ENCODE measurements at places on chromosomes 7 and 10.

DNA sequence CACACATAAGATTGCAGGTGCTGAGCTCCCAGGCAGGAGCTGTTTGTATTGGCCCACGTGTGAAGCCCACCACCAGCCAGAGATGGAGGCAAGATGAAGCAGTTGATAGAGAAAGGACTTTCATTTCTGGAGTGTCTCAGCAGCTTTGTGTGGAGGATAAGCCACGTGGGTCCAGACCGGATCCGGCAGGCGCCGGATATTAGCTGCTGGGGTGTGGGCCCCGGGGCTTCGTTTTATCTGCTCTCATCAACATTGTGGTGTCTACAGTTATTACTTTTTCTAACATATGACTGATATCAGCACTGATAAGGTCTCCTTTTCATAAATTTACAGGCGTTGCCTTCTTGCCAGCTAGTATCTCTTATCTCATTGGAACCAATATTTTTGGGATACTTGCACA, 25.5 kb downstream of the SLC18A2 start:
- no peak for DNase-seq

DNA sequence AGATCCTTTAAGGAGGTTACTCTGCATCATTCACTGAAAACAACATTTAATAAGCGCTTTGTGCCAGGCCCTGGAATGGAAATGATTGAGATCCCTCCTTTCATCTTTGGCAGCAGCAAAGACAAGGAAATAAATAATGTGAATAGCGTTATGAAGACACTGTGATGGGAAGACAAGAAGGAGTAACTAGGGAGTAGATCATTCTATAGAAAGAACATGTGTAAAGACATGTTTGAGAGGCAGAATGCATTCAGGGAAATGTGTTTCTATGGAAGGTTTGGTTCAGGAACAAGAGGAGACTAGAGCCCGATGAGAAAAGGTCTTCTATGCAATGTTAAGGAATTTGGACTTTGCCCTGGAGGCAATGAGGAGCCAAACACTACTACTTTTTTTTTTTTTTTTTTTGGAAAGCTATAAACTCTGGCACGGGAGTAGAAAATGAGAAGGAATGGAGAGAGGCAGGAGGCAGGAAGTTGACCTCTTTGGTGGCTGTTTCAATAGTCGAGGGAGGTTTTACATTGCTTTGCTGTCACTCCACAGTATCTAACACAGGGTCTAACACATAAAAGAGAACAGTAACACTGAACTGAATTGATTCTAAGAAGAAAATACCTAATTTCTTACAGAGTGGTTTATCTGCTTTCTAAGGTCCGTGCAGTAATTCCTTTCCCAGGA, 44.9 kb downstream of the SMURF1 start:
- DNase-seq = no peak

DNA sequence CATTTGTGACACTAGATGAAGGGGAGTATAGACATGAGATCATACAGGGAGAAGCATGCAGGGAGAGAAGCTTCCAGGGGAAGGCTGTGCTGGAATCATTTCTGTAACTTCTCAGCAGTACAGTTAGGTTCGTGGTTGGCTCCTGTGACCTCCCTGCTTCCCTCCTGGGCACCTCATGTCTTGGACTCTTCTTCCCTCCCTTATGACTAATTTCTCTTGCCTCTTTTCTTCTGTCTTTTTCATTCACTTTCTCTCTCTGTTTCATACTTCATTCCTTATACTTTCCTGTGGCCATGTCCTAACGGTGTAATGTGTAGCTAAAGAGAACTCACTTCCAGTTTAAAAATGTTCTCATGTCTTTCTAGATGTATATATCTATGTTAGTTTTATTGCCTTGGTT, 19.1 kb upstream of the HKDC1 start:
- DNase-seq = no peak

DNA sequence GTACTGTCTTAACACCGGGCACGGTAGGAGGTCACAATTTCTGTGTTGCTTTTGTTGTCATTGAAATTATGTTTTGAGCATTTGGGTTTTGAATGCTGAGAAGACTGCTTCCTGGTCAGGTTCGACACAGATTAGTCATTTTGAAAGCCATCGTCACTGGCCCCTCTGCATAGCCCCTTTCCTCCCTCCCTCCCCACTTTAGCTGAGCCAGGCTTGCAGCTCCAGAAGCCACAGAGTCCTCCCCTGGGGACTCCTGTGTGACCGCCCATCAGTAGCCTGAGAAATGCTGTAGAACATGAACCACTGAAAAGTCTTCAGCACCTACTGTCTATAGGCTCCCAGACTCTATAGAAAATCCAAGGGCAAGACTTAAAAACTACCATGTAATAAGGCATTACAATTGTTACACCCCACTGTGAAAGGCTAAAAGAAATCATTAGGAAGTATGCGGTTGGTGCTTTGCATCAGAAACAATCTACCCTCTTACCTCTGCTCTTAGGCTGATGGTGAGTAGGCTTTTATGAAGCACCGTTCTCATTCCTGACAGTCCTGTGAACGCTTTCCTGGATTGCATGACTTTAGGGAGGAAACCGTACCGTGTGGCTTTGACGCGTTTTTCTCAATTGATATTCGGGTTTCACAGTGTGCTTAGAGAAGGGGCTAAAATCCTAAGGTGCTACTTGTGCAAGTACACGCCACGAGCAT, 24.8 kb downstream of the JCAD start:
- DNase-seq = no peak

- peak; percentile 31 for DNase-seq
These were observed 269.6 kb downstream of the ELFN1 start for GRCh38 chr7:1939434-1940401.

DNA sequence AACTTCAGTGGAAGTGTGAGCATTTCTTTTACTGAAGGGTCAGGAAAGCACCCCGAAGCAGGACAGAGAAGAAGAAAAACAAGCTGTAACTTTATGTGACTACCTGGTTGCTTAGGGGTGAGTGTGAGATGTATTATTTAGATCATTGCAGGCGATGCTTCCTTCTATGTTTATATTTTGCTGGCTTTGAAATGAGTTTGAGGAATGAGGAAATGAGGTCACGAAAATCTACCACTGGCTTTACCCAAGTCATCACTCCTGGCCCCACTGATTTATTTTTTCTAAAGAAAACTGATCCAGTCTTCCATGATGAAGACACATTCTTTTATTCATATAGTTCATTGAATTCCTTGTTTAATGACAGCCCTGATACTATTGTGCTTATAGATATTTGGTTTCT, 716.6 kb upstream of the FZD8 start:
- DNase-seq = no peak

DNA sequence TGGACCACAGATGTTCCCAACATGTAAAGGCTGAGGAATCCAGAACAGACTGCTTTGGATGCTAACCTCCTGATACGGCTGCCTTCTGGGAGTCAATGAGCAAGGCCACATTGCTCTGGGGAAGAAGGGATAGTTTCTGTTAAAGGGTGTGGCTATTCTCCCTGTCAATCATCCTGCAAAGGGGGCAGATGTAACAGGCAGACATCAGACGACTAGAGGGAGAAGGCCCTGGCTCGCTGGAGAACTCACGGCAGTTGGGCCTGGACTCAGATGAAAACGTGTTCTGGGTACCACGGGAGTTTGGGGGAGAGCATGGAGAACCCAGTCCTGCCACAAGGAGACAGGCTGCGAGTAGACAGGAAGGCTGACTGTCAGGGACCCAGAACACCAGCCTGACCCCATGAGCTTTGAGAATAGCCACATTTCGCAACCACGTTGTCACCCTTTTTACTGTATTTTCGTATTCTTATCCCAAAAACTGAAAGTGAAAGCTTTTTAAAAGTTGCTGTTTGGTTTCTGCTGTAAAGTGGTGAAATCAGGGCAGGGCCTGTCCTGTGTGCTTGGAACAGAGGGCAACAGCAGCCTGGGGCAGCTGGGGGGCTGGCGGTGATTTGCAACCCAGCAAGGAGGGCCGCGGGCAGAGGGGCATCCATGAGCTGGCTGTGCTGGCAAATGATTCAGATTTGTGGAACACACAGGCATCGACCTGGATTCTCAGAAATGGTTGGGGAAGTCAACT, 95.3 kb downstream of the MYOF start:
- DNase-seq = no peak

DNA sequence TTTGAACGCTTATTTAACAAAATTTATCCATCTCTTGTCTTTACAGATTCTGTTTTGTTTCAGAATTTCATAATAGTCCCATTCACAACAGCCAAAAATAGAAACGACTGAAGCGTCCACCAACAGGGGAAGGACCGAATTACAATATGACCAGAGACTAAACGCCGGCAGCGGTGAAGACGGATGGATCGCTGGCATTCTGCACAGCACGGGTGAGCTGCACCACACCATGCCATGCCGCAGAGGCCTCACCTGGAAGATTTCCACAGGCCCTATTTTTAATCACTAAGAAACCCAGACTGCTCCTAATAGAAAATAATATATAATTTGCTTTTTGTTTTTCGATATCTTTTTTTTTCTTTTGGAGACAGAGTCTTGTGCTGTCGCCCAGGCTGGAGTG, 91.0 kb downstream of the ELFN1 start:
- no peak for DNase-seq

- DNase-seq = no peak
These were observed 565.7 kb upstream of the ANKRD30A start for GRCh38 chr10:36559412-36560400.

GRCh38 chr7:151847681-151848081, 29.2 kb downstream of the PRKAG2 start:
- no peak for DNase-seq

- DNase-seq = no peak
These were observed 159.1 kb downstream of the CELF2 start for GRCh38 chr10:11176746-11177145.

GRCh38 chr10:8069627-8070026, 15.1 kb downstream of the GATA3 start:
- DNase-seq = no peak

DNA sequence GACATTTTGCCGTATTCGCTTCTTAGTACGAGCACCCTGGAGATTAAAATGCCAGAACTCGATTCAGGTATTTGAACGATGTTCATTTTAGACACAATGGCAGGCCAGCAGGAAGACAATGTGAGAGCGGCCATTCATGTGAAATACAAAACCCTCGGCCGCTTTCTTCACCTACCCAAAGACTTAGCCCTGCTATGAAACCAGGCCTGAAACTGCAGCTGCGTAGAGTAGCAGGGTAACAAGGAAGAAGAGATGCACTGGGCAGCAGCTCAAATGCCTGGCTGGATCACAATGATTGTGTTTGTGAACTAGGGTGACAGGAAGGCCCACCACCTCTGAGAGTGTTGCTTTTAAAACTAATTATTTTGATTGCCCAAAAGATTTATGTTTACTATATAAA, 234.8 kb downstream of the TRIL start:
- no peak for DNase-seq

GRCh38 chr7:52269669-52270068, 765.8 kb upstream of the POM121L12 start:
- DNase-seq = no peak

GRCh38 chr7:35263396-35263795, 9.5 kb upstream of the TBX20 start:
- no peak for DNase-seq

DNA sequence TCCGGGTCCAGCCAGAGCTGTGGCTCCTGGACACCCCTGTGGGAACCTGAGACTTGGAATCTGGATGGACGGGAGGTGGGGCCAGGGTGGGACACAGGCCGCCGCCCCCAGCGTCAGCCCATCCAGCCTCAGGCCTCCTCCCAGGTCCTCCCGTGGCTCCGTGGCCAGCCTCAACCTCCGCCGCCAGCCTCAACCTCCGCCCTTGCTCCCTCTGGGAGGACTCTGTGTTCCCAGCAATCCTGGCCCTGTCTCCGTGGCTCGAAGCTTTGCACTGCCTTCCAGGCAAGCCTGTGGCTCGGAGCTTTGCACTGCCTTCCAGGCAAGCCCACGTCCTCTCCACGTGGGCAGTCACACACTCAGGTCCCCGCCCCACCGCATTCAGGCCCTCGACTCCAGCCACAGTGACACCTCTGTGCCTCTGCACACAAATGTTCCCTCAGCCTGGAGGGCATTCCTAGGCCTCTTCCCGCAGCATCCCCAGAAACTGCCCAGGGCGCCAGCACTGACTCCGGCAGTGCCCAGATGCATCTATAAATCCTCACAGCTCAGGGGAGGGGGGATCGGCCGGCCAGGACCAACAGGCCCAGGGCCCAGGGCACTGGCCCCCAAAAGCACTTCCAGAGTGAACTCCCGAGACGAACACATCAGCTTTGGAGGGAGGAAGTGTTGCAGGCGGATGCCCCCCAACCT, 44.7 kb upstream of the PDGFA start:
- DNase-seq = no peak

GRCh38 chr7:158655931-158656441, 48.6 kb downstream of the NCAPG2 start:
- DNase-seq = no peak

DNA sequence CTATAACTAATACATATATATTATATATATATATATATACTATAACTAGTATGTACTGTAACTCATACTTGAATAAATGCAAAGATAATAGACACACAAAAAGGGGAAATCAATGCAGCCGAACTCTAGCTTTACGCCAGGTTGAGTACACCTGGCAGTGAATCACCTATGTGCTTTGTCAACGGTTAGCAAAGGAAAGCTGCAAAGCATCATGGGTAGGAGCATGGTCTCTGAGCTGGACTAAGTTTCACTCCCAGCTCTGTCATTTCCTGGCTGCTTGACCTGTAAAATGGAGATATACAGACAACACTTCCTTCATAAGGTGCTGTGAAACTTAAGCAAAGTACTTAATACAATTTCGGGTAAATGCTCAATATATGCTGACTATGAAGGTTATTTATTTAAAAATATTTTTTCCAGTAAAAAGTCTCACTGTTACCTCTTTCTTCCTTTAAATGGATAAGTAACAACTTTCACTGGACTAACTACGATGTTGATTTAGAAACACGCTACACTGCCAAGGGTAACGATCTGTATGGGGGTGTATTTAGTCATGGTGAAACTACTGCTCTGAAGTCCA, 61.7 kb upstream of the ITGA8 start:
- no peak for DNase-seq

GRCh38 chr10:129381741-129382140, 85.3 kb upstream of the MGMT start:
- no peak for DNase-seq

- no peak for DNase-seq
These were observed 104.7 kb upstream of the CHST15 start for GRCh38 chr10:124198125-124198501.

DNA sequence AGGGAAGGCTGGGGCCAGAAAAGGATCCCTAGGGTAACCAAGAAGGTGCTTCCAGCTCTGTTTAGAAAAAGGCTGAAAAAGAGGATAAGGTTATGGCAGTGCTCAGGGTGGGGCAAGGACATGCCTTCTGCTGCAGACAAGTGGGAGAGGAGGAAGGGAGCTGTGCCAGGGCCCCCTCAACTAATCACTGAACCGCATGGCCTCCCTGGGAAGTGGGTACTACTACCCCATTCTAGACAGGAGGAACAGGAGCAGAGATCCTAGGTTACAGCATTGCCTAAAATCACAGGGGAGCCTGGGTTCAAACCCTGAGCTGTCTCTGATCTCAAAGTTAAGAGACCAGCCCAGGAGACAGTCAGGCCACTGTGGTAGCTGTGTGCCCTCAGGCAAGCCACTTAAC, 149.7 kb downstream of the GRID1 start:
- no peak for DNase-seq

- DNase-seq = no peak
These were observed 789 bp downstream of the PDGFA start for GRCh38 chr7:518630-519483.

All from NAMALWA (cell line).